ENCODE measurements at places on chromosomes 5 and 9.

DNA sequence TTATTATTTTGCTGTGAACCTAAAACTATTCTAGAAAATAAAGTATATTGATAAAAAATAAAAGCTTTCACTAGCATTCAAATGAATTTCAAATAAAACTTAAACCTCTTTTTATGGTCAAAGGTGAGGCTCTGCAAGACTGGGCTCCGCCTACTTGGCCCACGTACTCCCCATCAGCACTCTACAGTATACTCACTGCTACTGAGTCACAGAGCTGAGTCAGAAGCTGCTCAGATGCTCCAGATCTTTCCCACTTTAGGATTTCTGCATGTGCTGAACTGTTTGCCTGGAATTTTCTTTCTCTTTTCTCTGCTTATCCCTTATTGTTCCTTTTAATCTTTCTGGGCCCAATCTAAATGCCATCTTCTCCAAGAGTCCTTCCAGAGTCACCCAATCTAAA is 331.9 kb upstream of the CCNG1 start:
- no peak for DNase-seq

- DNase-seq: no peak
These were observed 24.7 kb downstream of the WWC1 start for GRCh38 chr5:168316139-168316578.

GRCh38 chr5:16612007-16612406 is 4.8 kb downstream of the RETREG1 start:
- no peak for DNase-seq

- no peak for DNase-seq
These were observed 162.5 kb upstream of the KIF2A start for GRCh38 chr5:62143268-62144229.

DNA sequence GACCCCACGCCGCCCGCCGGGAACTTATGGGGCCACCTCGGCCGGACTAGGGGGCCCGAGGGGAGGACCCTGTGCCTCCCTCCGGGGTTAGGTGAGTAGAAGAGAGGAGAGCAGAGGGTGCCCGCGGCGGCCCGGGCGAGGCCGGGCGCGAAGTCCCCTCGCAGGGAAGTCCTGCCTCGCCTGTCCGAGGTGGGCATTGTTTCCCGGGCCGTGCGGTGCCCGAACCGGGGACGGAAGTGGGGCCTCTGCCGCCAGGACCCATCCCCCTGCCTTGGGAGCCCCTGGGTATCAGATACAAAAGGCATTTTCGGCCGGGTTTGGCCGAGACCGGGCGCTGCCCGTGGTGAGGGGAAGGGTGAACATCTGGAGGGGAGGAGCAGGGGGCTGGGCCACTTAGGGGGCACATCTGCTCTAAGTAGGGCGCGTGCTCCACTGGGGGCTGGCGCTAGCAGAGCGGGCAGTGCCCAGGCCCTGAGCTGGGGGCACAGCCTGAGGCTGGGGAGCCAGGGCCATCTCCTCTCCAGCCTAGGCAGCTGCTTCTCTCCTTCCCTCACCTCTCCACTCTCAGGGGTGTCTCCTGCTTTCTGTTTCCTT is 48.2 kb downstream of the DAB2IP start:
- no peak for DNase-seq

All from stimulated activated naive CD4-positive, alpha-beta T cell (primary cell).